Astrocyte (in vitro differentiated cells and primary cell): ENCODE measurements at places on chromosomes 6 and 20. TPM values are rescaled to one million over a fixed set of nuclear protein-coding genes. Genes with fewer than 3 reads are reported as not detected.
A peak's percentile ranks its signal among the peaks of the same experiment; 100 is the strongest.

- H3K4me3 ChIP-seq, result no peak overlapping the region
- H3K27ac ChIP-seq, result no peak overlapping the region
- DNase-seq, result peak; percentile 44
- no peaks in the 10 kb centered on the region for H3K36me3 ChIP-seq
- no peaks in the 10 kb centered on the region for H3K27me3 ChIP-seq
- H3K4me1 ChIP-seq, result peaks cover 29% of the 10 kb centered on the region
Observed at GRCh38 chr6:169101981-169102380, 151.7 kb downstream of the THBS2 start.

The ZMYND8 gene
- total RNA-seq, result 43.9 and 45.8 TPM in 2 replicates

DNA sequence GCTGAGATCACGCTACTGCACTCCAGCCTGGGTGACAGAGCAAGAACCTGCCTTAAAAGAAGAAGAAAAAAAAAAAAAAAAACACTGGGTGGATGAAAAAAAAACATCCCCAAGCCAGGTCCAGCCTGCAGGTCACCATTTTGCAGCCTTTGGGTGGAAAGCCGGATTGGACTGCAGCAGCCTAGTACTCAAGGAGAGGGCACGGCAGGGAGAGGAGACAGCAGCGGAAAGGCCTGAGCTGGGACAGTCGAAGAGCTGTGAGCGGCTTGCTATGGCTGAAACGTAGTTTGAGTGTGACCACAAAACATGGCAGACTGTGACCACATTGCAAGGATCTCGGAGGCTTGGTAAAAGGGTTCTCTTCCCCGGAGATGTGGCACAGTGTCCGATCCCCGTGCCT lies 173.0 kb downstream of the NFATC2 start:
- no peak overlapping the region for H3K4me3 ChIP-seq
- no peak for DNase-seq
- no peaks in the 10 kb centered on the region for H3K27me3 ChIP-seq
- H3K27ac ChIP-seq, result peak overlapping the region; percentile 100
- peaks cover 48% of the 10 kb centered on the region for H3K4me1 ChIP-seq
- no peaks in the 10 kb centered on the region for H3K36me3 ChIP-seq

The C6orf141 gene
- 0.55 and 4.6 TPM in 2 replicates for total RNA-seq

DNA sequence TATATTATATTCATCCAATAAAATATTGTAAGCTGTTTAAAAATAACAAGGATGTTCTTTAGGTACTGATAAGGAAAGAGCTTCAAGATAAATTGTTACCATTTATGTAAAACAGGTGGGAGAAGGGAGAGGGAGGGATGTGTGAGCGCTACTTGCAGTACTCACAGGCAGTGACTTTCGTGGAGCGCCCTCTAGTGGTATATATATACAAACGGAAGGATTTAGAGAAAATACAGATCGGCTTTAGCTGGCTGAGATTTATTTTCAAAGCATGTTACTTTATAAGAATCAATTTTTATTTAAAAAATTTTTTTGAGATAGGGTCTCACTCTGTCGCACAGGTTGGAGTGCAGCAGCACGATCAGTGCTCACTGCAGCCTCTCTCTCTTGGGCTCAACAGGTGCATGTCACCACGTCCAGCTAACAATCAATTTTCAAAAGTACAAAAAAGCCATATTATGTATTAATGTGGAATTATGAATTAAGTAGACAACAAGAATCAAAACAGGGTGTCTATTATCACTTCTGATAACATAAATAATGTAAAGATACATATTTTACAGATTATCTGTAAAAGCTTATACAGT lies 3.3 kb upstream of the MOG start:
- peaks cover 9% of the 10 kb centered on the region for H3K4me1 ChIP-seq
- no peak overlapping the region for H3K4me3 ChIP-seq
- H3K36me3 ChIP-seq, result no peaks in the 10 kb centered on the region
- H3K27ac ChIP-seq, result no peak overlapping the region
- H3K27me3 ChIP-seq, result peaks cover 3% of the 10 kb centered on the region

DNA sequence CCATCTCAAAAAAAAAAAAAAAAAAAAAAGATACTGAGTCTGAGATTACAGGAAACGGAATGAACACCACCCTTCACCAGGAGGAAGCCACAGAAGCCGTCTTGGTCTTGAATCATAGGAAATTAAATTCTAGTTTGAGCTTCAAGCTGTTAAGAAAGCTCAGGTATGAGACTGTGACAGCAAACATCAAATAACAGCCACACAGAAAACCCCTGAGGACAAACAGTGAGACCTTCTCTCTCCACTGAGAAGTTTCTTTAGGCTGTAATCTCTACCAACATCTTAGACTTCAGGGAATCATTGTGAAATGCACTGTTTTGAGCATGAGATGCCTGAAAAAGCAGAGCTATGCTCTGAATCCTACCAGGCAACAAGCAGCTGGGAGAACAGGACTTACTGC lies 30.8 kb downstream of the PDE10A start:
- H3K36me3 ChIP-seq, result no peaks in the 10 kb centered on the region
- DNase-seq, result no peak
- no peaks in the 10 kb centered on the region for H3K27me3 ChIP-seq
- H3K4me1 ChIP-seq, result peaks cover 11% of the 10 kb centered on the region

- no peaks in the 10 kb centered on the region for H3K4me1 ChIP-seq
- H3K36me3 ChIP-seq, result no peaks in the 10 kb centered on the region
- no peak for DNase-seq
- no peak overlapping the region for H3K27ac ChIP-seq
- no peak overlapping the region for H3K4me3 ChIP-seq
Observed at GRCh38 chr6:5302220-5302946, 41.1 kb downstream of the FARS2 start.

The ELOVL2 gene
- 4.6 and 5.7 TPM in 2 replicates for total RNA-seq
